ENCODE measurements at places on chromosomes 7 and 10.

- no peak for DNase-seq
Measured at GRCh38 chr10:7312488-7312857, 98.4 kb downstream of the SFMBT2 start.

- DNase-seq, result no peak
Measured at GRCh38 chr10:118298787-118299186, 43.3 kb downstream of the FAM204A start.

GRCh38 chr7:33109758-33110238, 594 bp upstream of the RP9 start:
- no peak for DNase-seq

DNA sequence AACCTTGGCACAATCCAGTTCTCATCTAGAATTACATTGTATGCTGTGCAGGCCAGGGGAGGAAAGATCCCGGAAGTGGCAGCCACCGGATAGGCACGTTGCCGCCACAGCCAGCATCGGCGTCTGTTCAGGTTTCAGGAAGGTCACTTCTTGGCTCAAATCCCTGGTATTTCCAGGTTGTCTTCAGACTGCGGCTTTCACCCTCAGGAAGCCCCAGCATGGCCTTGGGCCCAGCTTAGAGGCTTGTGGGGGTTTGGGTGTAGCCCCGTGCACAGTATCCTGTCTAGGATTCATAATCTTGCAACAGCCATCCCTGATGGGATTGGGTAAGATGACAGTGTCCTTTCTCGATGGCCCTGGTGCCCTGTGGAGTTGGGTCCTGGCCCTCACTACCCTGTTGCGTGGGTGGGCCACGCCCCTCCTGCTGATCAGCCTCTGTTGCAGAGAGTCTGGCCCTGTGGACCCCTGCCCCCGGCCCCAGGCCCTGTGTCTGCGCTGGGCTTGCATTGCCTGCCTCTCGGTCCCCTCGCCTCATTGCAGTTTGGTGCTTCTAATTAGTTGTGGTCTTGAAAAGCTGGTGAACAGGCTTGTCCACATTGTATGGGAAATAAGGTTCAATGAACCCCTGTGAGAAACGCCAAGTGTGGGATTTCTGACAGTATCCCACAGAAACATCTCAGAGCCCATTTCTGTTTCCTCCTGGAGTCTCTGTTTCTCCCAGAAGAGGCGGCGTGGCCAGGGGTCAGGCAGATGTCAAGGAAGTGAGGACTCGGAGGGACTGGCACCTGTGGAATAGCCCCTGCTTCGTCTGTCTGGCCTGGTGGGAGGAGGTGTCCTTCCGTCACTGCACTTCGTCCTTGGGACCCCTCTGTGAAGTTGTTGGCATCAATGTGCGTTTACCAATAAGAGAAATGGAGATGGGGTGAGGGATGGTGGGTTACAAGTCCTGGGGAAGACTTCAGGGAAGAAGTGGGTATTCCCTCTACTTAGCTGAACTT, 77.5 kb downstream of the MGMT start:
- no peak for DNase-seq

- no peak for DNase-seq
Measured at GRCh38 chr7:20359341-20359963, 28.8 kb downstream of the ITGB8 start.

DNA sequence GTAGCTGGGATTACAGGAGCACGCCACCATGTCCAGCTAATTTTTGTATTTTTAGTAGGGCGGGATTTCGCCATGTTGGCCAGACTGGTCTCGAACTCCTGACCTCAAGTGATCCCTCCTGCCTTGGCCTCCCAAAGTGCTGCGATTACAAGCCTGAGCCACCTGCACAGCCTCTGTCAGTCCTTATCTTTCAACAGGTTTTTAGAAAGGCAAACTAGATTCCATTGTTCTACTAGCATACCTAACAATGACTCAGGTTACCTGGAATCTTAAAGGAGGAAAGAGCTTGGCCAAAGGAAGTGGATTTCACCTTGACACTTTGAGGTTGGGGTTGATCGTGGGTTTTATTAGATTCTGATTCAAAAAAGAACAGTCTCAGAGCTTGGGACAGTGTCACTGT, 3.2 kb downstream of the ABCC2 start:
- no peak for DNase-seq

GRCh38 chr10:92699518-92700381, 10.0 kb downstream of the HHEX start:
- no peak for DNase-seq

DNA sequence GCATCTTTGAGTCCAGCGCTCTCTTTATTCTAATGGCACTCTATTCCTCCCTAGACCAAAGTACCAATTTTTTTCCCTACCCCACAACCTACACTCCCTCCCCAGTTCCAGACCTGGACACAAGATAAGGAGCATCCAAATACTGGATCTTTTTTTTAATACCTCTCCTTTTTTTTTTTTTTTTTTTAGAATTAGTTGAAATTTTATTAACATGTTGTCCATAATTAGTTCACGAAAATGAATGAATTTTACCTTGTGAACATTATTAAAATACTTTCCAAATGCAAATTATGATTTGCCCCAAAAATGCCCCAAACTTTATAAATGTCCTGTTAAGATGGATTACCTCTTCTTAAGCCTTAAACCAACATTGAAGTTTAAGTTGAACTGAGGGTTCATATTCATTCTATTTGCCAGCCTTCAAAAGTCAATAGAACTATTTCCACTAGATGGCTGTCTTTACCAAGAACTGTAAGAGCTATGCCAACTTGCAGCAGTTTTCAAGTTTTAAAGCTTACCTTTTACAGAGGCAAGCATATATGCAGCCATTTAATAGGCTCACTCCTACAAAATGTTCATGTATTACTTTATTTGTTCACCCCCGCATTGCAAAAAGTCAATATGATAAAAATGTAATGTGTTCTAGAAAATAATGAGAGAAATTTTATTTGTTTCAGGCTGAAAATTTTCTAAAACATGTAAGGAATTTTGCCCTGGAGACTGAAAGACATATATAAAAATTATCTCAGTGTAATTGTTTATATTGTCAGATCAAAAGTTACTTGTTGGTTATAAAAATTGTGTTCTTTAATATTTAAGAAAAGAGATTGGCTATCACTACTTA, 39.7 kb upstream of the TNKS2 start:
- no peak for DNase-seq

- DNase-seq, result no peak
Measured at GRCh38 chr10:78335691-78336401, 302.2 kb downstream of the RPS24 start.

- no peak for DNase-seq
Measured at GRCh38 chr10:96830511-96831199, 1.4 kb upstream of the LCOR start.

All from NCI-H1417 treated with DMSO at 0.1 percent for 48 hours (cell line).